ENCODE measurements at places on chromosomes 4 and X.
A peak's percentile ranks its signal among the peaks of the same experiment; 100 is the strongest.

DNA sequence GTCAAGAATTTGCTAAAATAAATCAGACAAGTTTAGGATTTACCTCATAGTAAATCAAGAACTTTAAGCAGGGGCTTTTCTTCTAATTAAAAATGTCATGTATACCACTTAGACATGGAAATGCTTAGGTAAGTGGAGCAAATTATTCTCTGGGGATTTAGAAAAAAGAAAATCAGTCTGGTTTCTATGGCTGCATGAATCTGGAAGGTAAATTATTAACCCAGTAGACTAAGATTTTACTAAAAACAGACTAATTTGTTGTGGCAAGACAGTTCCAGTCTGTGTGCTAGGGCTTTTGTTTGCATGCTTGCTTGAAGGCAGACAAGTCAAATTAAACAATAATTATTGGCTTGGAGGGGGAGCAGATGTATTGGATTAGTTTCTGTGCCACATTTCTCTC is 140.6 kb downstream of the TBL1X start:
- DNase-seq = no peak

- no peak for DNase-seq
These were observed 100.1 kb upstream of the SCML1 start for GRCh38 chrX:17637235-17637634.

DNA sequence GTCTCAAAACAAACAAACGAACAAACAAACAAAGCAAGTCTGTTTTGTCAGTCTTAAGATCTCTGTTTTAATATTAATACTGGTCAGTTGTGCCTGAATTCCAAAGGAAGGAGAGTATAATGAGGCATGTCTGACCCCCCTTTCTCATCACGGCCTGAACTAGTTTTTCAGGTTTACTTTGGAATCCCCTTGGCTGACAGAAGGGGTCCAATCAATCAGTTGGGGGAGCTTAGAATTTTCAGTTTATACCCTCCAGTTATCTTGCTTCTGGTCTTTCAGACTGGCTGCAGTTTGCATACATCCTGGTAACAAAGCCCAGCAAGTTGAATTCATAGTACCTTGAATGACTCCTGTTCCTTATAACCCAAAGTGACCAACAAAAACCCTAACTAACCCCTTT is 41.1 kb downstream of the TBC1D9 start:
- DNase-seq = no peak

DNA sequence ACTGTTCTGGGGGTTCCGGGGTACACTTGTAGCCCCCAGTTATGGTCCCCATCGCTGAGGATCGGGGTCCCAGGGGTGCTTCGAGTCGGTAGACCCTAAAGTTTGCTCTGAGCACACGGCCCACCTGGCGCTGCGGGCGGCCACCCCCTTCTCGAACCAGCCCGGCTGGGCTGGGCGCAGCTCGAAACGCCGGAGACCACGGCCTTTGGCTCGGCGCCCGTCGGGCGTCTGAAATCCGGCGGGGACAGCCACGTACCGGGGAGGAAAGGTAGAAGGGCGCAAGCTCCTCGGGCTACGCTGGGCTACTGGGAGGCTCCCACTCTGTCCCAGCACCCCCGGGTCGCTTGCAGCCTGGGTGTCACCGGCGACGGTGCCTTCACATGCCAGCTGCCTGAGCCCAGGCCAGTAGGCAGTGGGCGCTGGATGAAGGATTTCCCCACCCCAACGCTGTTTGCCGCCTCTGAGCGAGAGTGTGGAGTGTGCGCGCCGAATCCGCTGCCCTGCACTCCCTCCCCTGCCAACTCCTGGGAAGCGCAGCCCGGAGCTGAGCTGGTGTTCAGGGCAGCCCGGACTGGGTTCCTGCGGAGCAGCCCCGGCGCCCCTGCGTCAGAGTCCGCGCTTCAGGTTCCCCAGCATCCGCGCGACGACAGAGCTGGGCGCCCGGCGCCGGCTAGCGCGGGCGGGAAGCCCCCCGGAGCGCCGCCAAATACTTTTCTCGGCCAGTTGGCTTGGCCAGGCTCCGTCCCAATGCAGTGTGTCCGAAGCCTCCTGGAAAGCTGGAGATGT is 637 bp downstream of the MAMLD1 start:
- DNase-seq = peak; percentile 30

GRCh38 chrX:110914281-110914680 is 118.7 kb upstream of the CHRDL1 start:
- no peak for DNase-seq

- no peak for DNase-seq
These were observed 167.5 kb upstream of the BOD1L1 start for GRCh38 chr4:13794819-13795565.

- no peak for DNase-seq
These were observed 236.4 kb downstream of the DHRSX start for GRCh38 chrX:2264179-2265030.

DNA sequence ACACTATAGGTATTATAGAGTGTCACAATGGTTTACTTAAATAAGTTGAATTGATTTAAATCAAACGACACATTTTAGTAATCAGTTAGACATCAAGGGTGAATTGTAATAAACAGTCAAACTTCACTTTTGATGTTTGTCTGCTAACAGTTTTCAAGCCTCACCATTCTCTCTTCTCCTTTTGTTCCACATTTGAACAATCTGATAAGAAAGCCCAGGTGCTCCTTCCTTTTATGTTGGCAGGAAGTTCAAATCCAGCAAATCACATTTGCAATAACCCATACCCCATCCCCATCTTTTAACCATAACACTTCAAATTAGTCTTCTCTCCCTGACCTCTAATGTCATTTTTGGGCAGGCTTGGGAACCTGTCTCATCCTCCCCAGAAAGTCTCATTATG is 63.4 kb upstream of the GC start:
- no peak for DNase-seq

- DNase-seq = no peak
These were observed 495.2 kb downstream of the INPP4B start for GRCh38 chr4:142350871-142351270.

GRCh38 chr4:182556580-182556979 is 313.4 kb downstream of the TENM3 start:
- no peak for DNase-seq

DNA sequence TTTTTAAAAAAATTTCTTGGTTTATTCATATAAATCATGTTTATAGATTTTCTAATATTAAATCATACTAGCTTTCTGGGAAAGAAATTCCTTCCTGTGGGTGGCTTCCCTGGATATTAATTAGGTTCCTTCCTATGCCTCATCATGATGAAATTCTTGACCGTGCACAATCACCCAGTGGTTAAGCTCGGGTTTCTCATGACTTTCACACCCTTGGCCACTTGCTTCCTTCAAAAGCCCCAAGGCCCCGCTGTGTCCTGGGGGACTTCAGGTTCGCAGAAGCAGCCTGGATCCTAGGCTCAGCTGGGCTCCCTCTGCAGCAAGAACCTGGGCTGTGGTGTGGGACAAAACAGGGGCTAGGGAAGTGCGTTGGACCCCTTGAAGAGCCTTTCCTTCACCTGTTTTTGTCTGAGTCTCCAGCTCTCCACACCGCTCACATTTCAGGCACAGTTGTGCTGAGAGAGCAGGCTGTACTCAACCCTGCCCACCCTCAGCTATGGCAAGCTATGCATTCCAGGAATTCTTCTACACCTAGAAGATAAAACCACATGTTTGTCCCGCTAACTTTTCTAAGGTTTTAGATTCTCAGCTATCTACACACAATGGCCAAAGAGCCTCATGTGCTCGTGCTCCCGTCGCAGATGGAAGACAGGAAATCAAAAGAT is 48.9 kb upstream of the TMSB15B start:
- DNase-seq = no peak

- DNase-seq = no peak
These were observed 284.9 kb downstream of the ADGRL3 start for GRCh38 chr4:61485056-61485455.

DNA sequence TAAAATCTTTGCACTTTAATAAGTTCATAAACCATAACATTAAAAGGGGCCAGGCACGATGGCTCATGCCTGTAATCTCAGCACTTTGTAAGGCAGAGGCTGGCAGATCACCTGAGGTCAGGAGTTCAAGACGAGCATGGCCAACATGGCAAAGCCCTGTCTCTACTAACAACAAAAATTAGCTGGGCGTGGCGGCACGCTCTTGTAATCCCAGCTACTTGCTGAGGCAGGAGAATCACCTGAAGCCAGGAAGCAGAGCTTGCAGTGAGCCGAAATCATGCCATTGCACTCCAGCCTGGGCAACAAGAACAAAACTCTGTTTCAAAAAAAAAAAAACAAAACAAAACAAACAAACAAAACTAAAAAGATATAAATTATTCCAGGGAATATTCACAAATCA is 595.2 kb upstream of the LCORL start:
- no peak for DNase-seq

DNA sequence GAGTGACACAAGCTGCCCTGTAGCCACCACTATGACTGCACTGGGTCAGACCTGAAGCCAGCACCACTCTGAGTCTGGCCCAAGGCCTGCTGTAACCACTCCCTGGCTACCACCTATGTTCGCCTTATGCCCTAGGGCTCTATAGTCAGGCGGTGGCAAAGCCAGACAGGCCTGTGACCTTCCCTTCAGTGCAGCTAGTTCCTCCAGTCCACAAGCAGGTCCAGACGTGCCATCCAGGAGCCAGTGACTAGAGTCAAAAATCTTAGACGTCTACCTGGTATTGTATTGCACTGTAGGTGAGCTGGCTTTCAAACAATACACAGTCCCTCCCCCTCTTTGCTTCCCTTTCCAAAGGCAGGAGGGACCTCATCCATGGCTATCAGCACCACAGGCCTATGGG is 54.0 kb upstream of the RNF128 start:
- DNase-seq = no peak

- no peak for DNase-seq
These were observed 94.4 kb downstream of the IL15 start for GRCh38 chr4:141730805-141731204.

GRCh38 chr4:140082391-140082755 is 71.6 kb downstream of the MAML3 start:
- DNase-seq = no peak

GRCh38 chr4:179195887-179196286 is 1753.7 kb upstream of the AGA start:
- no peak for DNase-seq

GRCh38 chr4:169791062-169791461 is 33.3 kb upstream of the HPF1 start:
- no peak for DNase-seq

Measured in CD4-positive, alpha-beta T cell treated with Interleukin-17A for 4 hours (primary cell).